ENCODE measurements at places on chromosomes 2 and 18.

DNA sequence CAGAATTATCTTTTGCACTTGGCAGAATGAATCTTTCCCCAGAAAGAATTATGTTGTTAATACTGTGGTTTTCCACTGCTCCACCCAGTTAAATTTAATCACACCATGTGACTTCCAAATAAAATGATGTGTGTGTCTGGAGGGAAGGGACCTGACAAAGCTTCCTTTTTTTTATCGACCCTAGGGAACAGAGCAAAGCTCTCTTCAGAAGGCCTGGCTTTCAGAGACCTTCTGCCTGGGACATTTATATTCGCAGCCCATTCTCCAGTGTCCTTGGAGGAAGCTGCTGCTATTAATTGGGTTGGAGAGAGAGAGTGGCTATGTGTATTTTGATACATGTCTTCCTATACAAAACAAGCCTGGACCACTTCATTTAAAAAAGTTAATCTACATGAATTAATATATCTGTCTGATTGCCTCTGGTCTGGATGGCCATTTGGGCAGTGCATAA is 233.7 kb downstream of the PRKCE start:
- DNase-seq, result no peak

- DNase-seq, result no peak
Measured at GRCh38 chr2:45040786-45041185, 31.5 kb upstream of the SIX2 start.

DNA sequence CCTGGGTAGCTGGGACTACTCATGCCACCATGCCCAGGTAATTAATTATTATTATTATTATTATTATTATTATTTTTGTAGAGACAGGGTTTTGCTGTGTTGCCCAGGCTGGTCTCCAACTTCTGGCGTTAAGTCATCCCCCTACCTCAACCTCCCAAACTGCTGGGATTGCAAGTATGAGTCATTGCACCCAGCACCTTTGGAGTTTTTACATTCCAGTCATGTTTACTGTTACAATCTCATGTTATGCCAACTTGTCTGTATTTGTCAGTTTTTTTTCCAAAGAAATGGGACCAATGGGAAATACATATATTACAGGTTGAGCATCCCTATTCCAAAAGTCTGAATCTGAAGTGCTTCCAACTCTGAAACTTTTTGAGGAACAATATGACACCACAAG is 903.8 kb downstream of the SLC4A3 start:
- no peak for DNase-seq

- no peak for DNase-seq
Measured at GRCh38 chr2:75799859-75800258, 89.1 kb upstream of the GCFC2 start.

DNA sequence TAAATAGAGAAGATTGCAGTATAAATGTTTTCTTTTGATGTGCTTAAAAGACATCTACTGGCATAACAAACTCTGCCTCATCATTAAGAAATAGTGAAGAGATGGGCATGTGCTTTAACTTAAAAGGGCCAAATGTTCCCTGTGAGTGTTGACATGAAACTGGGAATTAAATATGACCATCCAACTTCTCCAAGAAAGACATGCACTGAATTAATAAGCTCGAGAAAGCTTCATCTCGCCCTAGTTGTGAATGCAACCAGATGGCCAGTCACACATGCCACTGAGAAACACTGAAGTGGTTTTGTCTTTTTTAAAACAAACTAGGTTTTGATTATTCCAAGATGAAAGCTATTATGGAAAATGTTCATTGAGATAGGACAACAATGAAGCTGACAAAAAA is 479.2 kb downstream of the RIT2 start:
- no peak for DNase-seq

DNA sequence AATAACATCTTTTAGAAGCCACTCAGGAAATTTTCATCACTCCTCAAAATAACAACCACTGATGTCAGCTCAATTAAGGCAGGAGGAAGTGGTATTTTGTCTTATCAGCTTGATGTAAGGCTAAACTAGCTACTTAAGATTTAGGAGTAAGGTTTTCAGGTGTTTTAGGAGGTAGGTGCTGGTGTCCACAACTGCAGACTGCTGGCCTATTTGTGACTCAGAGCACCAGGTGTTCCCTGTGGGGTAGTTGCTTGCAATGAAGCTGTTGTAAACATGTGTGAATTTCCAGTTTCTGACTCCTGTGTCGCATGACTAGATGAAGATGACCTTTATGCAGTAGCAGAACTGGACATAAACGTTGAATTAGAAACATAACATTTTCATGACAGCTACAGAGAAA is 164.2 kb downstream of the THSD7B start:
- DNase-seq, result no peak

GRCh38 chr2:239895116-239895515 is 130.0 kb downstream of the NDUFA10 start:
- no peak for DNase-seq

DNA sequence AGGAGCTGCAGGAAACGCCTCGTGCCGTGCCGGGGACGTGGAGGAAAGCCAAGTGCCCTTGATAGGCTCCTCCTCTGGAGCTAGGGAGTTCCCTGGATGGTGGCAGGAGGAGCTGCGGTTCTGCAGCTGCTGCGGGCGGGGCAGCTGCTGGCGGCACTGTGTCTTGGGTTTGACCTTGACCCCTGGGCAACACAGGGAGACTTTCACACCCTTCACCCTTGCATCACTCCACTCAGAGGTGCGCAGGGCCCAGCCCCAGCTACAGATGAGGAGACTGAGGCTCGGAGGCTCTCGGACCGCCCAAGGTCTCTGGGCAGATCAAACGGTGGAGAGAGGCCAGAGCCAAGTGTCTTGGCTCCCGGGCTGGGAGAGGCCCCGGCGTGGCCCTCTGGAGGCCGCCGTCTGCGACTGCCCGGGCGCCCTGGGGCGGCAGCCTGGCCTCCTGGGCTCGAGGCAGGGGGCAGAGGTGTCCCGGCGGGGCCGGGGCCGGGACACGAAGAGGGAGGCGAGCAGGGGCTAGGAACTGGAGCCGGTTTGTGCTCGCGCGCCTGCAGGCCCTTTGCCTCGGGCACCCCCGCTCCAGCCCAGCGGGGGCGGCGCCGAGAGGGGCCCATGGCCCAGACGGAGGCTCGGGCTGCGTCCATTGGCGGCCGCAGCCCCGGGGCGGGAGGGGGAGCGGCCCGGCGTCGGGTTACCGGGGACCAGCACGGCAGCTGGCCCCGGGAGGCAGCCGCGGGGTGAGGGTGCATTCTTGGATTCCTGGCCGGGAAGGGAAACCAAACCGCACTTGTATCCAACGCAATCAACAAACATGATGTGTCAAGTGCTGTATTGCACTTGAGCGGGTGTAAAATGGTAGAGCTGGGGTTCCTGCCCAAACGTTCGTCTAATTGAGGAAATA is 129.6 kb upstream of the SLC1A4 start:
- DNase-seq, result no peak

GRCh38 chr2:133223226-133223625 is 345.0 kb downstream of the NCKAP5 start:
- DNase-seq, result no peak

DNA sequence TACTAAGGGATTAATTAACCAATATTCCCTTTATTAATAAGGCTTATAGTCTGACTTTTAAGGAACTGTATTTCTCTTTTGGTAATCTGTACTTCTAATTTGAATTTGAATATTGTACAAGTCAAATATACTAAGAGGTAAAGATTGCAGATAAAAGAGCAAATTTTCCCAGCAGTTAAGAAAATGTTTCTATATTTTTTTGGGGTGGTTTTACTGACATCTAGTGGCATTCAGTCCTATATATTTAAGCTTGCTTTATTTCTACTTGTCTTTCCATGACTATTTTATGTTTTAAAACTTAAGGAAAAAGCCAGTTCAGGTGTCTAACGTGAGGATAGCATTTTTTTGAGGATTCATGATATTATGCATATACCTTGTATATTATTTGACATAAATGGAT is 41.6 kb downstream of the TDRD15 start:
- DNase-seq, result no peak

DNA sequence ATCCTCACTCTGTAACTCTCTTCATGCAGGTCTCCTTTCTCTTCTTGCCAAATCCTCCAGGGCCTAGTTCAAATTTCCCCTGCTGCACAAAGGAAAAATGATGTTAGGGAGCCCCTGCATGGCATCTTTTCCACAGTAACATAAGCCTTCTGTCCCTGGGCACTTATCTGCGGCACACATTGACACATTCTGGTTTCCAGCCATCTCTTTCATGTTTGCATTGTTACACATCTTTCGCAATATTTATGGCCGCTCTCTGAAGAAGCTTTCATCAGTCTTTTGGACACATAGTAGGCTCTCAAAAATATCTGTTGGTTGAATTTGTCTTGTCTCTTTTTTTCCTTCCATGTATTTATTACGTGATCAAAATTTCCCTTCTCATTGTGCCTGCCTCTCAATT is 1806.1 kb upstream of the PIK3C3 start:
- DNase-seq, result no peak

DNA sequence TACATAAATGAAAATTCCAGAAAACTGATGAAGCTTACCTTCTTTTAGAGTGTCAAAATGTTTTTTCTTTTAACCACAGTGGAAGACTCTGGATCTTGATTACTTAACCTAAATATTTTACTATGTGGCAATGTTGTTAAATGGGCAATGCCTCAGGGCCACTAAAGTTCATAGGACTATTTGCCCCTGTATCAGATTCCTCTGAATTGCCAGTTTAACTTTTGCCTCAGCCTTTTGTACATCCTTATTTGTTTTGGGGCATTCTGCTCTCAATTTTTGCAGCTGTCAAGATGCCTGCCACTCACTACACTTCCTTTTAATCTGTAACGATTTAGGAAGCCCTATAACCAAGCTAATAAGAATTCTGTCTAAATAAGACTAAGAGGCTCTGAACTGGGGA is 31.7 kb upstream of the SERTAD2 start:
- DNase-seq, result no peak

- no peak for DNase-seq
Measured at GRCh38 chr2:220300806-220301205, 673.4 kb downstream of the SLC4A3 start.

DNA sequence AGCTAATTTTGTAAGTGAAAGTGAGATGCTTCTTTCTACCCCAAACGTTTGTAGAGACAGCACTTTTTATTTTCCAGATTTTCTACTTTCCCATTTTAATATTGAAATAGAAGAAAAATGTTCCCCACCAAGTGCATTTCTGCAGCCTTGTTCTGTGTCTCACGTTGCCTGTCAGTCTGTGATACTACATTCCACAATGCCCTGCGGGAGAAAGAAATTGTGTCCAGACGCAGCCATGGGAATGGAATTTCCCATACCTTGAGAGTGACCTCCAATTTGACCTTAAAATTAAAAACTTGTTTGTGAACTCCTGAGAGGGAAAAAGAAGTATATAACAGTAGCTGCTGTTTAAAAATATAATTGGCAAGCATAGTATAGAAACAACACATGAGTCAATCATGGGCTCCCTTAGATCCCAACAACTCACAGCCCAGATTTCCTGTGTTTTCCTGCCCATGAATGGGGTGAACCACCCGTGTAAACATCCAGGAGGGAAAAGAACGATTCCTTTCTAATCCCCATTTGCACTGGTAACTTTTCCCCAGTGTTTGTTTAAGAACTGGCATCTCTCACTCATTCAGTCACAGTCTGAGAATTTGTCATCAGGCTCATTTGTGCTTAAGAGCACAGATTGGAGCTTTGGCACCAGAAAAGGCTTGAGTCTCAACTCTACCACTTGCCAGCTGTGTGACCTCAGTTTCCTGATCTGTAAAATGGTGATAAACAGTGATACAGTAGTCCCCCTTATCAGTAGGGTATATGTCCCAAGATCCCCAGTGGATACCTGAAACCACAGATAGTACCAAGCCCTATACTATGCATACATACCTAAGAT is 166.1 kb upstream of the ZNF521 start:
- no peak for DNase-seq

- no peak for DNase-seq
Measured at GRCh38 chr2:24207359-24207758, 32.5 kb downstream of the FAM228A start.

DNA sequence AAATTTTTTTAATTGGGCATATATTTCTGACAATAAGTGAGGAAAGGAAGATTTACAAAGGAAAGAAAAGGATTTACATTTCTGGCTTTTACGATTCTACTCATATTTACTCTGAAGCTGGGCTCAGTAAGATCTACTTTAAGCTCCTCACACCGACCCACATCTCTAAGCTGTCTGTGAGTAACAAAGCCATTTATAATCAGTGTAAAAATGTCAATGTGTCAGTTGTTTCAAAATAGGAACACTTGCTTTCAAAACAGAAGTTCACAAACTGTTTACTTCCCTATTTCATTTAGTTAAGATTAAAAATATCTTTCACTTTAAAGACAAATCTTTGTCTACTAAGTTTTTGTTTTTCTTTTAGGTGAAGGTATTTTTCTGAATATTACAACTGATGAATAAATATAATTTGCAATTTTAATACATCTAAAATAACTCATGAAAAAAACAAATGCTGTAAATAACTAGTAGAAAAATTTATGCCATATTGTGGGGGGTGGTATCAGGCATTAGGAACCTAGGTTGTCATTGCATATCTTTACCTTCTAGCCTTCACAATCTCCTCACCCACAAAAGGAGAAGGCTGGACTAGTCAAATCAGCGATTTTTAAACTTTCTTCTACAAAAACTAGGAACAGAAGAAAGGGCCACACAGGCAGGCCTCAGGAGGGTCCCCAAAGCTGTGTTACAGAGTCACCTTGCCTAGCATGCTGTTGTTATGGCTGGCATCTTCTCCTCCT is 64.5 kb downstream of the TMEM131 start:
- DNase-seq, result no peak

DNA sequence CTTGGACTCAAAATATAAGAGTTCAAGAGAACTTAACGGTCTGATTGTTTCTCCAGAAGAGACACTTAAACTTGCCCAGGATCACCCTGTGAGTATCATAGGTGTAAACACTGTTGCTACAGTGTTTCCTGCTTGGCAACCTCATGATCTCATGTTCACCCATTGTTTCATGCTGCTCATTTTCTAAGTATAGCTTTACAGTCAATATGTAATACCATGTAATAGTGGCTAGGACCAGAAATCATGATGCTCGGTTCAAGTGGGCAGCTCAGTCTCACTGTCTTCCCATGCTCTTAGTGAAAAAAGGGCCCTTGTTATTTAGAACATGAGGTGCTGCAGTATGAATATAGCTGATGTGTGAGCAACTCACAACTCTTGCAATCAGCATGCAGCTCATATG is 157.5 kb downstream of the CERS6 start:
- DNase-seq, result no peak

- no peak for DNase-seq
Measured at GRCh38 chr2:212832211-212833195, 293.9 kb upstream of the ERBB4 start.

DNA sequence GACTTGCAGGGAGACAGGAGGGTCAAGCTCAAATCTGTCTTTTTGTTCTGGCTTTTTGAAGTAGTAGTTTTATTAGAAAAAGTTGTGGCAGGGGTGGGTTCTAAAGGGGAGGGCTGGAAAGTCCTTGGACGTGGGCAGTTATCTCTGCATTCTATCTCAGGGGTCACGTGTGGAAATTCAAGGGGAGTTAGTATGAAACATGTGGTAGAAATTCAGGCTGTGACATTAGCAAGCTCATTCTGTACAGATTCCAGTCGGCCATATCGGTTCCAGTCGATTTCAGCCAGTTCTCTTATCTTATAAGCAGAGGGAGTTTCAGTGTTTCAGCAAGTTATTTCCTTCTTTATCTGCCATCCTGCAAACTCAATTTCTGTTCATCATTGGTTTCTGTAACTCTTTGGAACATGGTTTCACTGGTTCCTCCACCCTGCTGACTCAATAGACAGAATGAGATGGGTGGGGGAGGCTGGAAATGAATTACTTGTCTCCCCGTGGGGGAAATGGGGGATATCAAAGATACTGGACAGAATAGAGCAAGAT is 53.0 kb downstream of the RAB27B start:
- DNase-seq, result no peak

Measured in activated CD8-positive, alpha-beta memory T cell treated with anti-CD3 and anti-CD28 coated beads for 48 hours (primary cell).